HT1080 (cell line): ENCODE measurements at places on chromosomes 16 and 17. TPM values are rescaled to one million over a fixed set of nuclear protein-coding genes. Genes with fewer than 3 reads are reported as not detected.

Gene PRCD
- 1.5 TPM in 1 of 2 replicates, not detected in the other for total RNA-seq

Gene PYDC1
- total RNA-seq, result not detected in 2 replicates

Gene CAMTA2
- total RNA-seq, result 7.6 and 14.3 TPM in 2 replicates

Gene TSR3
- total RNA-seq, result 103 and 109 TPM in 2 replicates

DNA sequence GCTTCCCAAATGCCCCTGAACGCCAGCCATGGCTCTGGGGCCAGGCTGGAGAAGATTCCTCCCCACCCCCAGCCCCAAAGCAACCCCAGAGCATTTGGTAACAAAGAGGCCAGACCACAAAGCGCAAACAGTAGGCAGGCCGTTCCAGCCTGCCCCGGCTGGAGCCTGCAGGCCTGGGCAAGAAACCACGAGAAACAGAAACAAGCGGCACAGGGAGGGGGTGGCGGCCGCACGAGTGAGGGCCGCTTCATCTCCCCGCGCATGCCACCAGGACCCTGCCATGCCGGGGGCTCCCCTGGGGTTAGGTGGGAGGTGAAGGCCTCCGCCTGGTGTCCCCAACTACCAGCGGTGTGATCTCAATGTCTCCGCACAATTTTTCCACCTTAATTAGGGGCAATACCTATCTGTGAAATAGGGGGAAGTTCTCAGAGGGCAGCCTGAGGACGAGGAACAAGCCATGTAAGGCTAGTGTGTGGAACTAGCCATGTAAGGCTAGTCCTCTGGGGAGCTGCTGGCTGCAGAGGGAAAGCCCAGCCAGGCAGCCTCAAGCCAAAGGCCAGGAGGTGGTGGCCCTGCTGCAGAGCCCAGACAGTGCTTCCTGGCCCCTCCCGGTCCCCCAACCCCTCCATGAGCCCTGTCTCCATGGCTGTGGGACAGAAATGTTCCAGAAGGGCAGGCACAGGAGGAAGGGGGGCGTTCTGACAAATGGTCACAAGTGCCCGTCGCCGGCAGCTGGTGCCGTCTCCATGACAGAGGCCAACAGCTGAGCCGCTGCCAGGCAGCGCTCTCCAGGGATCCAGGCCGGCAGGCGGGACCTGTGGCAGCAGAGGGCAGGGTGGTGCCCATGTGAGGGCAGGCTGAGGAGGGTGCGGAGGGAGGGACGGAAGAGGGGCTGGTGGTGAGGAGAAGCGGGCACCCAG lies 14.5 kb upstream of the MTSS2 start:
- no peak for DNase-seq
